Neuronal stem cell (in vitro differentiated cells): ENCODE measurements at places on chromosomes 3 and 15.

DNA sequence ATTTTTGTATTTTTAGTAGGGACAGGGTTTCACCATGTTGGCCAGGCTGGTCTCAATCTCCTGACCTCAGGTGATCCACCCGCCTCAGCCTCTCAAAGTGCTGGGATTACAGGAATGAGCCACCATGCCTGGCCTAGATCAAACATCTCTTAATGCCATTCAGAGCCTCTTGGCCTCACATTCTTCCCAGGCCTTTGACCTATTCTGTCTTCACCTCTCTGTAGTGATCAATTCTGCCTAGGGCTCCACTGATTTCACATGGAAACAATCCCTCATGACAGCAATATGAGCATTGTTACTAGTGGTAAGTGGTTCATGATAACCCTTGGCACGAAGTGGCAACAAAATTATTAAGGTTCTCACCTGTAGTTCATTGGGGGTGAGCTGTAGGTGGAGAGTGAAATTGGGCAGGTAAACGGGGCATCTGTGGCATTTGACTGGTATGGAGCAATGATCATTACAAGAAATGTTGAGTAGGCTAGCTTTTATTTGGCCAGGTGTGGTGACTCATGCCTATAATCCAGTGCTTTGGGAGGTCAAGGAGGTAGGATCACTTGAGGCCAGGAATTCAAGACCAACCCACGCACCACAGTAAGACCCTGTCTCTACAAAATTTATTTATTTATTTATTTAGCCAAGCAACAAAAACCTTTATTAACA lies 4.8 kb upstream of the ARPIN start:
- no peak for DNase-seq

DNA sequence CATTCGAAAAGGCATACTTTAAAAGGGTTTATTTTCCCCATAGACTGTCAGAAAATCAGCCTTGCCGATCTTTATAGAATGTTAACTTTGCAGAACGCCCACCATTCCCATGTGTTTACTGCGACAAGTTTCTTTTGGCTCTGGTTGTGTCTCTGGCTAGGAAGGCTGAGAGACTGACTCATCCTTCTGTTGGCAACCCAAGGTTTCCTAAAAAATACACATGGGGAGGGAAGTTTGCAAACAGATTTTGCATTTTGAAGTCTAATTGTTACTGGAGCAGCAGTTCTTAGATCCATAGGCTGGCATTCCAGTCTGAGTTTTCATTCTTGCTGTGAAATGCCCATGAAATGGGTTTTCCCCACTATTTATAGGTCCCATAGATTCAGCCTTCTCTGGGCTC lies 37.9 kb upstream of the MINAR1 start:
- DNase-seq = no peak

DNA sequence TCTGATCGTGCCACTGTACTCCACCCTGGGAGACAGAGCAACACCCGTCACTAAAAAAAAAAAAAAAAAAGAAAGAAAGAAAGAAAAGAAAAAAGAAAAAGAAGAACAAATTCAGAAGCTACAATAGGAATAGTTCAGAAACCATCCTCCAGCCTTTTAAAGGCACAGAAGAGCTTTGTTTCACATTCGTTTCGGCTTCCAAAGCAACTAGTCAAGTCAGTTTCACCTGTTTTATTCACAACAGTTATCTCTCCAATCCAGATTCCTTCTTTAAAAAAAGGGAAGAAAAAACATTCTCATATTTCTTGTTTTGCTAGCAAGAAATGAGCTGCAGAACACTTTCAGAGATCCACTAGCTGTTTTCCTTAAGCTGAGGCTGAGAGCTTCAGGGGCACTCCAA lies 767.7 kb upstream of the CFAP20DC start:
- no peak for DNase-seq

DNA sequence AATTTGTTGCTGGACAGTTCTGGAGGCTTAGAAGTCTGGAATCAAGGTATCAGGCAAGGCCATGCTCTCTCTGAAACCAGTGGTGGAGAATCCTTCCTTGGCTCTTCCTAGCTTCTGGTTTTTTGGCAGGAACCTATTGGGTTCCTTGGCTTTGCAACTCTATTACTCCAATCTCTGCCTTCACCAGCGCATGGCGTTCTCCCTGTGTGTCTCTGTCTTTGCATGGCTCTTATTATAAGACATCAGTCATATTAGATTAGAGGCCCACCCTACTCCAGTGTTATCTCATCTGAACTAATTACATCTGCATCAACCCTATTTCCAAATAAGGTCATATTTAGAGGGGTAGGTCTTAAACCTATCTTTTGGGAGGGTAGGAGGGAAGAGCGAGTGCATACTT lies 358.1 kb upstream of the RARB start:
- no peak for DNase-seq

DNA sequence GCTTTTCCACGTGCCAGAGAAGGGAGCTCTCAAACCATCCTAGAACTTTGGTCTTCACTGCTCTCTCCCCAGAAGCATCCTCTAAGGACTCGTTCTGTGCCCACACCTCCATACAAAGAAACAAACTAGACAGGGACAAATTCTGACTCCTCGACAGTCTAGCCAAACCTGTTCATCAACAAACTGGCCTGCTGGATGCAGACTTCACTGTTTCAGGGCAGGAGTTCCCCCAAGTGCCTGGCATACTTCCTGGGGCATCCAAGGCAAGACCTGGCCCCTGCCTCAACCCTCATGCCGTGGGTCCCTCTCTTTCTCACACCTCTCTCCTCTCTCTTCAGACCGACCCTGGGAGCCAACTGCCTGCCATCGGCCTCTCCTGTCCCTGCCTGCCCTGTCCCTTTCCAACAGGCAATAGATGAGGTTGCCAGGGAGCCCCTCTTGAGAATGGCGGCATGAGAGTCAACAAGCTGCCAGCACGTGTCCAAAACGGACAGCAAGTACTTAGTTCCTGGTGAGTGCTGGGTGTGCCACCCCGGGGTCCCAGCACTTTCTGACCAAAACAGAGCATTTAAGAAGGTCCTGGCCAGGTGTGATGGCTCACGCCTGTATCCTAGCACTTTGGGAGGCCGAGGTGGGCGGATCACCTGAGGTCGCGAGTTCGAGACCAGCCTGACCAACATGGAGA lies 79.1 kb upstream of the HES1 start:
- no peak for DNase-seq

GRCh38 chr3:16319723-16320122 lies 54.7 kb downstream of the OXNAD1 start:
- DNase-seq = no peak

DNA sequence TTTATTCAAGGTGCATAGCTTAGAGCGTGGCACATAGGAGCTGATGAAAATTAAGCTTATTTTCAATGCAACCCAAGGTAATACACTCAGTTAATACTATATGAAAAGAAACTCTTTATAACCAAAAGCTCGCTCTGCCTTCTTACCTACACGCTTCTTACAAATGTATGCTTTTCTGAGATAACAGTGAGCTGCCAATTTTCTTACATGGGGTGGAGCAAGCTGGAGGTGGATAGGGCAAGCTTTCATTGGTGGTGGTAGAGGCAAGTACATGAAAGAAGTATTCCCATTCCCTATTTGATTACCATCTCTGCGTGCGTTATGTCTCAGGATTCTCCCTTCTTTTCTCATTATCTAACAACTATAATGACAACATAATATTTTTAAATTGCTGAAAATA lies 8.9 kb downstream of the DZIP3 start:
- DNase-seq = no peak

DNA sequence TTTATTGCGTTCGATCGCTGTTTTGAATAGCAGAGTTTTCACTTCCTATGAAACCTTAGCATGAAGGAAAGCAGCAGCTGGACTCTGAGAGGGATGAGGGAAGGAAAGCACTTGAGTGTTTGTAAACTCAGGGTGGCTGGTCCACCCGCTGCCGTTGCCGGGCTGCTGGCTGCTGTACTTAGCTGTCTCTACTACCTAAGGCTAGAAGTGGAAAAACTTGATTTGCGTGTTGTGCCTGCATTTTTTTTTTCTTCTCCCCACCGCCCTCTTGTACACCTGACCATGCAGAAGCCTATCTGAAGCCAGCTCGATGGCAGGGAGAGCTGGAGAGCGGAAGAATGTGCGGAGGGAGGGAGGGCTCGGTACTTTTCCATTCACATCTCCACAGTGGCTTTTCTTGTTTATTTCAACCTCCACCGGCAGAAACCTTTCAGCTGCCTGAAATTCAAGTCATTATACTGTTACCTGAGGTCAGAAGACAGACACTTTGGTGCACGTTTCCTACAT lies 4.8 kb upstream of the BCL6 start:
- DNase-seq = peak; percentile 70

GRCh38 chr15:95284933-95285421 lies 1045.5 kb upstream of the NR2F2 start:
- DNase-seq = peak; percentile 51
